ENCODE measurements at places on chromosomes 6 and 20. TPM values are rescaled to one million over a fixed set of nuclear protein-coding genes. Genes with fewer than 3 reads are reported as not detected.

Gene DPPA5
- polyA plus RNA-seq: not detected

DNA sequence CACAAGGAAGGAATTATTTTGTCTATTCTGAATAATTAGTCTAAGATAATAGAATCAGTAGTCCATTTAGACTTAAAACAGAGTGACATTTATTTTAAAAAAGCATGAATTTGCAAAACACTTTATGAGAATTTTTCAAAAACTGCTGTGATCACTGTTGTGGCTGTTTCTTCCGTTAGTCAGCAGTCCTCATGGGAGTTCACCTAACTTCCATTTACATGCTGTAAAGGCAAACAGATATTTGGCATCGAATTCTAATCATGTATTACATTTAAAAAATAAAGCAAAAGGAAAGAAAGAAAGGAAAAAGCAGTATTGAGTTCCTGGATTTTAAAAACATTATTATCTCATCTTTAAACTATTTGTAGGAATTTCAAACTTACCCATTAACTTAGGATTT is 111.8 kb downstream of the MTHFD1L start:
- DNase-seq: no peak

- DNase-seq: no peak
Measured at GRCh38 chr6:162899148-162899547, 171.4 kb downstream of the PACRG start.

- no peak for DNase-seq
Measured at GRCh38 chr6:7078856-7079255, 28.9 kb upstream of the RREB1 start.

- no peak for DNase-seq
Measured at GRCh38 chr20:38645351-38645750, 43.7 kb downstream of the ARHGAP40 start.

DNA sequence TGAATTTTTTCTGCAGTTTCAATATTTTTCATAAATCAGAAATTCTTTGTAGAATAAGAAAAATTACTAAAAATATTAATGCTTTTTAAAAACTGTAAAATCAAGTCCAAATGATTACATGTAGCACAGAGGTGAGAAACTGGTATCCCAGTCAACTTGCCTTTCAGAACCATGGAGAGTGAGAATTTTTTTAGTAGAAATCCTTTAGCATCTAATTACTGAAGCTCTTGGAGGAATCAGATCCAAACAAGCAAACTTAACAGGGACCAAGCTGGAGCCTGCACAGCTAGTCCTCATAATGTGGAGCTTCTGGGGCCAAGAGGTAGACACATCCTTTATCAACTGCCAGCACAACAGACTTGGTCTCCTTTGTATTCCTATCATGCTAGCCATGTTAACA is 724.5 kb downstream of the TFAP2A start:
- DNase-seq: no peak

- no peak for DNase-seq
Measured at GRCh38 chr6:22682979-22683378, 113.6 kb downstream of the HDGFL1 start.

GRCh38 chr6:145960918-145961589 is 3.1 kb downstream of the SHPRH start:
- no peak for DNase-seq

GRCh38 chr6:136333824-136334464 is 44.3 kb upstream of the BCLAF1 start:
- DNase-seq: no peak

Measured in left renal cortex interstitium (tissue), 4 donors.